SJSA1 (cell line): ENCODE measurements at places on chromosomes 2 and 18.

GRCh38 chr18:35611518-35611917 lies 30.0 kb downstream of the GALNT1 start:
- no peak for DNase-seq

DNA sequence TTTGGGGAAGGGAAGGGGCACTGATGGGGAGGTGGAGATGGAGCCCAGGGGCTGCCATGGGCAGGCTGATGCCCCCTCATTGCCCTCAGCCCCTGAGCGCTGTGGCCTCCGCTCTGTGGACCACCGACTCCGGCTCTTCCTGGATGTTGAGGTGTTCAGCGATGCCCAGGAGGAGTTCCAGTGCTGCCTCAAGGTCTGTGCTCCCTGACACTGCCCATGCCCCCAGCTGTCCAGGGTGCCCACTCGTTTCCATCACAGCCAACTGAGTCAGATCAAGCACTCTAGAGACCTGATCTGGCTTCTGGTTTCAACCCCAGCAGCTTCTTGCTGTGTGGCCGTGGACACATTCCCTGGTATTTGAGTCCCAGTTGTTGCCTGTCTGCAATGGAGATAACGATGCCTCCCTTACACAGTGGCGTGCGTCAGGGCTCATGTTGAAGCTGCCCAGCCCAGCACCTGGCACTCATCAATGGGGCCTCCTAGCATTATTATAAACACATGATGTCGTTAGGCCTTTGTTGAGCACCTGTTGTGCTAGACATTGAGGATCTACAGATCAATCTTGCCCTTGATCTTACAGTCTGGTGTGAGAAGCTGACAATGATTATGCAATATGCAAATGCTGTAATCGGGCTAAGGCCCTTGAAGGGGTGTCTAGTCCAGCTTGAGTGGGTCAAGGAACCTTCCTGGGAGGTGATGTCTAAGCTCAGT lies 14.4 kb downstream of the STK11IP start:
- DNase-seq: no peak

GRCh38 chr2:128281852-128282245 lies 36.8 kb downstream of the HS6ST1 start:
- DNase-seq: no peak

DNA sequence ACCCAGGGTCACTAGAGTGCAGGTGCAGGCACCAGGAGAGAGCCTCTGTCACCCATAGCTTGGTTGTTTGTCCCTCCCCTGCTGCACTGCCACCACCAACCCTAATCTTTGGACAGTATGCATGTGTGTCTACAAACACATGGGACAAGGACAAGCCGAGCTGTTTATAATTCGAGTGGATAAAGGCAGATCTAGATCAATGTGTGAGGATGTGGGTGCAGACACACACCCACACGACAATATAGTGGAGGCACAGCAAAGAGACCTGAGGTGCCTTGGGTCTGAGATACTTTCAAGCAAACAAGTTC lies 199.2 kb downstream of the TNS1 start:
- DNase-seq: no peak

- no peak for DNase-seq
Measured at GRCh38 chr18:54675076-54675475, 84.0 kb downstream of the DYNAP start.

DNA sequence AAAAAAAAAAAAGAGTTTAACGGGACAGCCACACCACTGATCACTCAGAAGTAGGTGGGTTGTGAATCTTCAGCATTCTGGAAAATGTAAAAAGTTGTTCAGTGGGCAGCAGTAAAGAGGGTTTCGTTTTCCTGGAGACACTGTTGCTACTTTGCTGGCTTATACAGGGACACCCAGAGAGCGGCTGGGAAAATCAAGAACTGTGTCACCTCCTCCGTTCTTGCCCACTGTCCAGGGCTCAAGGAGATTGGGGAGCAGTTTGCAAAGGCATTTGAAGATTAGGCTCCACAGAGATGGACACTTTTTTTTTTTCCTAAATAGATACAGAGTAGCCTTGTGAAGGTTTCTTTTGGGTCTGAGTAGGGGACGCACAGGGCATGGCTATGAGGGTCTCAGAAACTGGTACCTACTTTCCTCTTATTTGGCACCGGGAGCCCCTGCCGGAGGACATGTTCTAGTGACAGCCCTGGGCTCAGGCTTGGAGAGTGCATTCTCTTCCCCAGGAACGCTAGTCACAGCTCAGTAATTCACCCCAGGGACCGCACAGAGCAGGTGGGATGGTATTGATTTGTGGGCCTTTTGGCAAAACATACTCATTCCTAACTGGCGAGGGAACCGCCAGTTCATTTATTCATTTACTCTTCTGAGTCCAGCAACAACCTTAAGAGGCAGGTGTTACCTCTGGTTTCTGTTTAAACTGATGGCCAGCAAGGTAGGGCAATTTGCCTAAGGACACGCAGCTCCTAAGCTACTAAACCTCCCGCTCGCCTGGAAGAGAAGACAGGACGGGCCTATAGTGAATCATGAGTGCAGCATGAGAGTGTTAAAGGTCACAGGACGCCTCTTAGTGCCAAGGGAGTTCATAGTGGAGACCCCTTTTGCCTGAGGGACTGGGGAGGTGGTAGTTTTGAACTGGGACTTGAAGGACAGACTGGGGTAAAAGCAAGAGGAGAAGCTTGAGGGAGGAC lies 53.1 kb downstream of the HPCAL1 start:
- DNase-seq: no peak

DNA sequence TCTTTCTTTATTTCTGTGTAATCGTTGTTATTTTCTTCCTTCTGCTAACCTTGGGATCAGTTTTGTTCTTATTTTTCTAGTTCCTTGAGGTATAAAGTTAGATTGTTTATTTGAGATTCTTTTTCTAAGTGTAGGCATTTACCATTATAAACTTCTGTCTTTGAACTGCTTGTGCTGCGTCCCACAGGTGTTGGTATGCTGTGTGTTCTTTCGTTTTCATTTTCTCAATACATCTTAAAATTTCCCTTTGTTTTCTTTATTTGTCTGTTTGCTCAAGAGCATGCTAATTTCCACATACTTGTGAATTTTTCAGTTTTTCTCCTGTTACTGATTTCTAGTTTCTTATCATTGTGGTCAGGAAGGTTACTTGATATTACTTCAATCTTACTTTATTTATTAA lies 873.8 kb upstream of the GCFC2 start:
- no peak for DNase-seq

DNA sequence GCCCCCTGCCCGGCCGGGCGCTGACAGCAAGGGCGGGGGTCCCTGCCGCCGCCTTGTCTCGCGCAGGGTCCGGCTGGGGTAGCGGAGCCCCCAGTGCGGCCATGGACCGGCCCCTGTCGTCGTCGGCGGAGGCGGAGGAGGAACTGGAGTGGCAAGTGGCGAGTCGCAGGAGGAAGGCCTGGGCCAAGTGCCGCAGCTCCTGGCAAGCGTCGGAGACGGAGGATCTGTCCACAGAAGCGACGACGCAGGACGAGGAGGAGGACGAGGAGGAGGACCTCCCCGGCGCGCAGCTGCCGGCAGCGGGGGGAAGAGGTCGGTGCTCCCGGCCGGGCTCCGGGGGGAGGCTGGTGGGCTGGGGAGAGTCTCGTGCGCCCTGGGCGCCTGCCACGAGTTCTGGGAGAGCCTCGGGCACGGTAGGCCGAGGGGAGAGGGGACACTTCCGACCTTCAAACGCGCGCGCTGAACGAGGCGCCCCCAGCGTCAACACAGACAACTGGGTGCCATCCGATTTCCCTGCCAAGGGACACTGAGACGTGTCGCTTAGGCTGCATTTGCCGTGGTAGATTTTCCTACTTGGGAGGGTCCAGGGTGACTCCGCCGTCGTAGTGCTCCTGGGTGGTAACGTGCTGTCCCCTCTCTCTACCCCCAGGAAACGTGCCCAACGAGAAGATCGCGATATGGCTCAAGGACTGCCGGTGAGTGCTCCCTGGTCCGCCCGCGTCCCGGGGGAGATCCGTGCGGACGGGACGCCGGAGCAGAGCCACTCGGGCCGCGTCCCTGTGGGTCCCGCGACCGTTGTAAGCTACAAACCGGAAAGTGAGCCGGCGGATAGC lies 652 bp downstream of the ITPRID2 start:
- DNase-seq: peak; percentile 77

GRCh38 chr2:160141912-160142311 lies 58.2 kb downstream of the ITGB6 start:
- DNase-seq: no peak

DNA sequence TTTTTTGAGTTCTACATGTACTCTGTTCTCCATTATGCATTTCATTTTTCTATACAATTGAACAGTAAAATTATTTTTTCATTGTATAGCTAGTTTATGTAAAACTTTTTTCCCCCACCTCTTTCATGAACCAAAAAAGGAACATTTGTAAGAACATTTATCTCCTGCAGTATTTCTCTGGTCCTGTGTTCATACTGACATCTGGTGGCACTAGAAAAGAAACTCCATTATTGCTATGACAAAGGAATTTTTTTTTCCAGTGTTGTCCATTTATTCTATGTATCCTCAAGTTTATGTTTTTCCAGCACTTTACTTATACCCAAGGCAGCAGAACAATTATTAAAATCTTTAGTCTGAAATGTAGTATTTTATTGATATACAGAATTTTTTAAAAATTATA lies 27.4 kb upstream of the CHAC2 start:
- DNase-seq: no peak

- DNase-seq: peak; percentile 5
Measured at GRCh38 chr2:128452024-128452411, 133.3 kb upstream of the HS6ST1 start.

DNA sequence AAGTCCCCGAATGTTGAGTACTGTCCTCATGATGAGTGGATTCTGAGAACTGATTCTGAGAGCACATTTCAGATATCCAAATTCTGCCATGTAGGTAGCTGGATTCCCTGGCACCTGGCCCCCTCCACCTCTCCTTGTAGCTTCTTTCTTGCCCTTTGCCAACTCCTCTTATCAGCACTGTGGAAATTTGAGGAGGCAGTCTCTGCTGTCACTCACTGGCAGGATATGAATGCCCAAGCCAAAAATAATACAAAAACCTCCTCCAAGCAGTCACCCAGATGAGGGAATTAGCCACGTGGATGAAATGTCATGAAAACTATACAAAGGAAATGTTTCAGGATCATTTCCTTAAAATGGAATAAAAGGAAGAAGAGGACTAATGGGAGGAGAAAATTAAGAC lies 276.8 kb downstream of the SETBP1 start:
- no peak for DNase-seq

DNA sequence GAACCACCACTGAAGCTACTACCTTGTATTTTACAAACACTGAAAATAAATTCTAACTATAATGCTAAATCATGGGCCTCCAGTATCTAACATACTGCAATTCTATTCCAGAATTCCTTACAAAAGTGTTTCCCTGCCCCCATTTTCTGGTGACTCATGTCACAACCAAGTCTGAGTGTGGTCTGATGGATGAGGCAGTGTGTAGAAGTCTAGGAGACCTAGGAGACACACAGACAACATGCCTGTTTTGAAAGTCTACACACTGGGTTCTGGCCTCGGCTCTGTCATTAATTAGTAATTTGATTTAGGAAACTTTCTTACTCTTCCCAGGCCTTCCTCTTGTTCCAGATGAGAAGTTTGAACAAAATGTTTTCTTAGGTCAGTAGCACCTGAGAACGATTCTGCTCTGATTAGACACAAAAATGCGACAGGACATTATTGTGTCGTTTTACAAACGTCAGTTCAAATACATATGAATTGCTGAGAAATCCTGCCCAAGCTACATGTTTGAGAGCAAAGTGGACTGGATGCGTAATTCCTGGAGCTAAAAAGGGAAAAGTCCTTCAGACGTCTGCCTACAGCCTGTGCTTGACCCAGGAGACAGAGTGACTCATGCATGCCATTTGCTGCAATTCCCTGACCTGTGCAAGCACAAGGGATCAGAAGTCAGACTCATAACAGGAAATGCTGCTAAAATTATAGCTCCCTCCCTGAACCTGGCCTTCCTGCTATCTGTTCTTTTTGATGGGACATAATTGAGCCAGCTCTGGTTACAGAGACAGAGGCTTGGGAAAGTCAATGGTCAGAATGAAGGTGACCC lies 494.4 kb downstream of the SOX11 start:
- peak; percentile 75 for DNase-seq

- DNase-seq: no peak
Measured at GRCh38 chr2:147512206-147512605, 332.6 kb upstream of the ACVR2A start.

DNA sequence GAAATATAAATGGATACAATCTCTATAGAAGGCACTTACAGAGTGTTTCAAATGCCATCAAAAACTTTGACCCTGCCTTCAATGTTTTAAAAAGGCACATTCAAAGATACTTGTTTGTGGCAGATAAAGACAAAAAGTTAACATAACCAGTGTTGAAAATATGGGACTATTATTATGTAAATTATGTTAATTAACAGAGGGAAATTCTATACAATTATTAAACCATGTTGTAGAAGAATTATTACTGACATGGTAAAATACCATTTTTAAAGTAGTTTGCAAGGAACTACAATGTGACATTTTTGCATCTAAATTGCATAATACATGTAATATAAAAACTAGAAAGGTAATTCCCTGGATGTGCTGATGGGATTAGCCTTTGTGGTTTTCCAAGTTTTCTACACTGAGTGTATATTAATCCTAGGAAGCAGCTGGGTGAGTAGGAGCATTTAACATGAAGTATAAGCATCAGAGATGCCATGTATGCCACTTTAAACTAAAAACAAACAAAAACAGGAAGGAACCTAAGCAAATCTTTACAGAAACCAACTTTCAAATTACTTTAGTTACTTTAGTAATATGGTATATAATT lies 21.7 kb downstream of the MIB1 start:
- no peak for DNase-seq

- peak; percentile 67 for DNase-seq
Measured at GRCh38 chr2:199136681-199137080, 321.1 kb downstream of the SATB2 start.

DNA sequence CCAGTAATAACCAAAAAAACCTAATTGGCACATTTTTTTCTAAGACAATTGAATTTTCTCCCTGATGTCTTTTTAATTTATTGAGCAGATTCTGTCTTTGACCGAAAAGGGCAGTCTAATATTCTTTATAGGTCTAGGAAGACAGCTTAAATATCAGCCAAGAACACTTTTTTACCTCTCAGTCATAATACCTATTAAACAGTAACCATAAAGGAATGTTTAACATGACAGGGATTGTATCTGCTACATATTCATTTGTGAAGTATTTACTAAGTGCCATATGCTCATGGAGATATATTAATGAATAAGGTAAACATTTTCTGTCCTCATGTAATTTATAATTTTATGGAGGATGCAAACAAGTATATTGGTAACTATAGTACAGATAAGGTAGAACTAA lies 3.1 kb upstream of the HTR2B start:
- DNase-seq: no peak

- no peak for DNase-seq
Measured at GRCh38 chr2:186456941-186457340, 29.1 kb upstream of the ZC3H15 start.

- DNase-seq: no peak
Measured at GRCh38 chr18:376311-376710, 108.5 kb upstream of the THOC1 start.

- DNase-seq: no peak
Measured at GRCh38 chr2:55672630-55673029, 21.0 kb downstream of the PNPT1 start.

- no peak for DNase-seq
Measured at GRCh38 chr2:74373221-74373676, 6.9 kb downstream of the DCTN1 start.

- no peak for DNase-seq
Measured at GRCh38 chr2:4995466-4995865, 696.7 kb upstream of the SOX11 start.
